Activated naive CD8-positive, alpha-beta T cell treated with anti-CD3 and anti-CD28 coated beads, Interleukin-2, amount 50 U/mL, for 16 hours (primary cell): ENCODE measurements at places on chromosomes 16 and 17.

DNA sequence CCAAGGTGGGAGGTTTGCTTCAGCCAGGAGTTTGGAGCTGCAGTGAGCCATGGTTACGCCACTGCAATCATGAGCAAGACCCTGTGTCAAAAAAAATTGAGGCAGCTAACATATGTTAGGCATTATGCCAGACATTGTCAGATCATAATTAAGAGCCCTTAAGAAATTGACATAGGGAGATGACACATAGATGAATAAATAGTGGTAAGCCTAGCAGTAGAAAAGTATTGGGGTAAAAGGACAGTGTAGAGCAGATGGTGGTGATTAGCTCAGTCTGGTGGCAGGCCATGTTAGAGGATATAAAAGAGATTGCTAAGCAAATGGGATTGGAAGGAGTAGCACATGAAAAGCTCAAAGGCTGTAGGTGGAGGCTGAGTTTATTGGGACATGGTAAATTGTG is 22.6 kb downstream of the SRCAP start:
- DNase-seq = no peak

DNA sequence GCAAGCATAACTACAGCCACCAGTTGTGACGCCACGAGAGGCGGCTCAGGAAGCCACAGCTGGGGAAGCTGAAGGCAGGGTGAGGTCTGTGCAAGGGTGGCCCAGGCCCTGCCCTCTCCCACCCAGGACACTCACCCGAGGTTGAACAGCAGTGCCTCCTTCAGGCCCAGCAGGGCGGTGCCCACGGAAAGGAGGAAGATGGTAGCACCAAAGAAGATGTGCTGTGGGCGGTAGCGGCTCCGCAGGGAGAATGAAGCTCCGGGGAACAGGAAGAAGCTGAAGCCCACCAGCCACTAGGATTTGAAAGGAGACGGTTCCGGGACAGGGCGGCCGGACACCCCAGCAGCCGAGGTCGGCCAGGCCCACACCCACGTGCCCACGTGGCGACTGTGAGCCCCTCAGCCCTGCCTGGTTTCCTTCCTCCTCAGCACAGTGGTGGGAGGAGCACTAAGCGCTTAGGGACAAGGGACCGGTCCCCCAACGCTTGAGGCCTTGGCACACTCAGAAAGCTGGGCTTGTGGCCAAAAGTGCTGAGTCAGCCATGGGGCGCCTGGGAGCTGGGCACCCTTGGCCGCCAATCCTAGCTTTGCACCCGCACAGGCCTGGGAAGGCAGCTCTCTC is 11.0 kb downstream of the CYB561 start:
- no peak for DNase-seq

DNA sequence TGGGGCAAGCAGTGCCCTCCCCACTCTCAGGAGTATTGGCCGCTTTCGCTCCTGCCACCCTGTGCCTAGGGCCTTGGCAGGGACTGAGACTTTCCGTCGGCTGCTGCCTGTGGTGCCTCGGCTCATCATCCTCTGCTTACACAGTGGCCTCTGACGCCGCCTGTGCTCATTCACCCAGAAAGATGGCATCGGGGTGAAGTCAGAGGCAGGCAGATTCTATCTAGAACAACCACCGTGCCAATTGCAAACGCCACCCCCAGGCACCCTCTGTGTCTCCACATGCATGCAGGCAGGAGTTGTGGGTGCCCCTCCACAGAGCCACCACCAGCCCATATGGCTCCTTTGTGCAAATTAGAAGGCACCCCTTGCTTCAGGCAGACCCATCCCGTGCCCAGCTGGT is 154.2 kb upstream of the GSE1 start:
- DNase-seq = no peak

- DNase-seq = no peak
These were observed 298.3 kb downstream of the CDH11 start for GRCh38 chr16:64823481-64824075.

- no peak for DNase-seq
These were observed 131.8 kb upstream of the CACNG3 start for GRCh38 chr16:24124291-24124690.

- no peak for DNase-seq
These were observed 1.1 kb downstream of the DCUN1D3 start for GRCh38 chr16:20899071-20899470.

DNA sequence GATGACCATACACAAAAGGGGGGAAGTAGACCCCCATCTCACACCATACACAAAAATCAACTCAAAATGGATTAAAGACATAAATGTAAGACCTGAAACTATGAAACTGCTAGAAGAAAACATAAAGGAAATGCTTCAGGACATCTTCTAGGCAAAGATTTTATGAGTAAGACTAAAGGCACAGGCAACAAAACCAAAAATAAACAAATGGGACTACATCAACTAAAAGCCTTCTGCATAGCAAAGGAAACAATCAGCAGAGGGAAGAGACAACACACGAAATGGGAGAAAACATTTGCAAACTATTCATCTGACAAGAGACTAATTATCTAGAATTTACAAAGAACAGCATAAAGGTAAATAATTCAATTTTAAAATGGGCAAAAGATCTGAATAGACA is 152.1 kb downstream of the AXIN2 start:
- no peak for DNase-seq

DNA sequence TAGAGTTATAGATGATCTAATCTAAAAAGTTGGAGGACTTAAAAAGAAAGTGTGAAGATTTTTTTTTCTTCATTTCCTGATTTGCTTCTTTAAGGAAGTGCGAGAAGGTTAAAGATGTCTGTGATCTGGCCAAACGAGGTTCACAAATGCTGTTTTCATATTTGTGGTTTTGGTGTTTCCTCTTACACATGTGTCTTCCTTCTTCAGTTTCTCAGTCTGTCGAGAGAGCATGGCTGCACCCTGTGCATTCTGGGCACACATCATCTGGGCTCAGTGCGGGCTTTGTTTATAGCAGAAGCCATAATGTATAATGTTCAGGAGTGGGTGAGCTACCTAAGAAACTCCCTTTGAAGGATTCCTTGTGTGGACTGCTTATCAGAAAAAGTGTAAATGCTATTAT is 260.4 kb upstream of the TBX2 start:
- no peak for DNase-seq

GRCh38 chr17:77136420-77136767 is 4.4 kb upstream of the SEC14L1 start:
- DNase-seq = no peak

DNA sequence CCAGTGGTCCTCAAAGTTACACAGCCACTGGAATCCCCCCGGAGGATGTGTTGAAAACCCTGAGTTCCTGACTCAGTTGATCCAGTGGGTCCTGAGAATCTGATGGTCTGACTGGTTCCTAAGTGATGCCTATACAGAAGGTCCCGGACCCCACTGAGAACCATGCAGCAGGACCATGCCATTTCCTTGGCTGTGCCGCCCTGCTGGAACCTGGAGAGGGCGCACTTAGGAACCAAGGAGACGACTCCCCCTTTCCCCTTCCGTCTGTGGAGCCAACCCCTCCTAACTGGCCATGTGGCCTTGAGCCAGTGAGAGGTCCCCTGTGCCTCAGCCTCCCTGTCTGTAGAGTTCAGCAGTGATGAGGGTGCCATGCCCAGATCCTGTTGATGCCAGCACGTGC is 22.0 kb downstream of the C16orf74 start:
- no peak for DNase-seq

GRCh38 chr17:73290399-73291259 is 21.2 kb downstream of the CDC42EP4 start:
- no peak for DNase-seq

DNA sequence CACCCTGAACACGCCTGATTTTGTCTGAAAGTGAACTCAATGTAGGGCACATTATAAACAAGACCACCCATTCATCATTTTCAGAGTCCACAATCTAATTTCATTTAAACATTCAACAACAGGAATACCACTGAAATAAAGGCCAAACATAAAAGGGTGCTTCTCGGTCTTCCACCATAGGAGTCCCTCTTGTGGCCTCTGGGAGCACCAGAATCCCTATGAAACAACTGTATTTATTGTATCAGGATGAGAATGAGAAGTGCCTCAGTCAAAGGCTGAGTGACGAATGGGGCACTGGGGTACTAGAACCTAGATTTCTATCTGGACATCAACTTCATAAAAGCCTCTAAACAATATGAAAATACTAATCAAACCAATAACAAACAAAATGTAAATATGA is 40.4 kb downstream of the NXPH3 start:
- DNase-seq = no peak

- DNase-seq = no peak
These were observed 75.9 kb downstream of the USP22 start for GRCh38 chr17:20966870-20967269.

DNA sequence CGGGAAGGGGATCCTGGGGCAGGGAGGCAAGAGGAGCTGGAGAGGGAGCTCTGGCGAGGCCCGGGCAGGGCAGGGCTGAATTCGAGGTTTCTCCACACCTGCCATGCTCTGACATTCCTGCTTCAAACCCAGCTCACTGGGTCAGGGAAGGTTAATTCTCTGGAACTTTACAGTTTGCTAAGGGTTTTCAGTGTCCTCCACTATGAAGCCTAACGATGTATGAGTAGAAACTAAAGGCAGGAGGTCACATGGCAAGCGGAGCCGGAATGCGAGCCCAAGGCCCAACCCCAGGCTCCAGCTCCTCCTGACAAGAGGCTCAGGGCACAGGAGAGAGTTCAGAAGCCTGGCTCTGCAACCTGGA is 29.2 kb downstream of the DCAKD start:
- no peak for DNase-seq

- DNase-seq = no peak
These were observed 26.0 kb downstream of the COPZ2 start for GRCh38 chr17:48011405-48012150.

GRCh38 chr17:82892899-82893565 is 53.2 kb upstream of the ZNF750 start:
- no peak for DNase-seq

DNA sequence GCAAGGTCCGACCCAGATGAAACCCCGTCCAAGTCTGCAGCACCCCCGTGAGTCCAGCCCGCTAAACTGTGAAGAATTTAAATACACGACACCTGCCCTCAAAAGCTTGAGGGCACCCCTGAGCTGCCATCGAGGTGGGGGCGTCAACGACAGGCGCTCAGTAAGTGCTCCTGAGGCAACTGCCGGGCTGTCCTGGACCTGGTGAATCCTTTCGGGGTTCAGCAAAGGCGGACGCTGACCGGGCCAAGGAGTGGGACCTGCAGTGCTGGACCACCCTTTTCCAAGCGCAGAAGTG is 512 bp upstream of the ENDOV start:
- DNase-seq = no peak

DNA sequence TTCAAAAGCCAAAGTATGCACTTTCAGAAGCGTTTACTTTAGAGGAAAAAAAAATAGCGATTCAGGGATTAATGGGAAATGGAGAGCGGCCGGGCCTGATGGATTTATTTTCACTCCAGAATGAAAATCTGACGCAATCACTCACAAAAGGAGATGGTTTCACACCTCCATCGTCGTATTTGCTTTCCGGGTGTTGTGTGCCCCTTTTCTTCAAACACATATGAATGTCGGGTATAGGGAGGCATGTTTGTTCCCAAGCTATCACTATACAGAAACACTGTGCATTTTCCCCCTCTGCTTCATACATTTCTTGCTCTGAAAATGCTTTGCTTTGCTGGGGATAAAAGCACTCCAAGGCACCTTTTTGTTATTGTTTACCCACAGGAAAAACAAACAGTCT is 562.2 kb upstream of the ZFHX3 start:
- no peak for DNase-seq

DNA sequence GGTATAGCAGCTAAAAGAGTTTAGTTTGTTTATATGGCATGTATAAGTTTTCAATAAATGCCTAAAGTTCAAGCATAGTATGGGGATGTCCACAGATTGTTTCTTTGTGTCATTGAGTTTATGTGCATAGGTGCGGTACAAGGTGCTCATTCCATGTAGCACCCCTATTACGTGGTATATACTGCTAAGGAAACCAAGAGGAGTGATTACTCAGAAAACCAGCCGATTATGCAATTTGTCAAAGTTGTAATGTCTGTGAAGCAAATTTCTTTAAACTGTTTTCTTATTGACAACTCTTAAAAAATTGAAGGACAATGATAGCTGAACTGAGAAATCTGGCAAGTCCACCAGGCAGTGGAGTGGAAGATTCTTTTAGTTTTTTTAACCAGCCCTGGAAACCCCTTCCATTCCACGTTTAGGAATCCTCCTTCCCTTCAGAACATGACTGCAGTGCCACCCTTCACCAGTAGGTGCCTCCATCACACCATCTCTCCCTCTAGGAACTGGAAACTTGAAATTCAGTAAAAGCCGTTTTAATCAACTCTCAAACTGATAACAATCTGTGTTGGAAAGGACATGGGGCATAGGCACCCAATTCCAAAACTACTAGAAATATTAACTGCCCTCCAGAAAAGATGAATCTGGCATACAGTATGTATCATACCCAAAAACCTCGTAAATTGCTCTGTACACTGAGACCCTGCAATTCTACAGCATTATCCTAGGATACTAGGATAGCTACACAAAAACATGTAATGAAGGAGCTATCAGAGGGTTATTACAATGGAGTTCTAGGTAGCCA is 43.5 kb downstream of the REXO5 start:
- DNase-seq = no peak

DNA sequence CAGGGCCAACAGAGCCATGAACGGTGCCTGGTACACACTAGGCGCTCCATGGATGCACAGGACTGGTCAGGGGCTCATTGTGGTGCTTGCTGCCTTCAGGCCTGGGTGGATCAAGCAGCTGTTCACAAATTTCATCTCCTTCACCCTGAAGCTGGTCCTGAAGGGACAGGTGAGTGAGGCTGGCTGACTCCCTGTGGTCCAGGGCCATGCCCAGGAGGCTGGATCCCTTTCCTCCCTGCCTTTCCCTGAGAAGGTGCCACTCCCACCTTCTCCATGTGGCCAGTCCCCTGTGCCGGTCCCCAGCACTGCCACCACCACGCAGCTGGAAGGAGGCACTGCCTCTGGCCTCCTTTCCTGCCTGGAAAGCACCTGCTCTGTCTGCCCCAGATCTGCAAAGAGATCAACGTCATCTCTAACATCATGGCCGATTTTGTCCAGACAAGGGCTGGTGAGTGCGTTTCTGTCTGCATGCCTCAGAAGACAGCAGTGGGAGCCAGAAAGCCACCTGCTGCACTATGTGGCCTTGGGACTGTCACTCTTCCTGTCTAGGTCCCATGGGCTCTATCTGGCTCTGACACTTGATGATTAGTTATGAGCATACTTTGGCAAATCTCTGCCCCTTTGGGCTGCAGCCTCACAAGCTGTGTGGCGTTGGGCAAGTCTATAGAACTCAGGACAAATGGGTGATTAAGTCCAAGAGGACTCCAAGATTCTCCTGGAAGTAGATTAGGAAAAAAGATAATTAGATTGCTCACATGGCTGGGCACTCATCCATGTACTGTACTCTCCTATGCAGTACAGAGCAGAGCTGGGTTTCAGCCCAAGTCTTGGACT is 9.4 kb downstream of the CETP start:
- no peak for DNase-seq

GRCh38 chr16:47069841-47070584 is 73.7 kb downstream of the NETO2 start:
- DNase-seq = no peak

- DNase-seq = no peak
These were observed 3.7 kb upstream of the DNASE1 start for GRCh38 chr16:3650631-3651265.

- no peak for DNase-seq
These were observed 103.4 kb downstream of the VPS53 start for GRCh38 chr17:611202-611601.
